ENCODE measurements at places on chromosomes 6 and 20.

DNA sequence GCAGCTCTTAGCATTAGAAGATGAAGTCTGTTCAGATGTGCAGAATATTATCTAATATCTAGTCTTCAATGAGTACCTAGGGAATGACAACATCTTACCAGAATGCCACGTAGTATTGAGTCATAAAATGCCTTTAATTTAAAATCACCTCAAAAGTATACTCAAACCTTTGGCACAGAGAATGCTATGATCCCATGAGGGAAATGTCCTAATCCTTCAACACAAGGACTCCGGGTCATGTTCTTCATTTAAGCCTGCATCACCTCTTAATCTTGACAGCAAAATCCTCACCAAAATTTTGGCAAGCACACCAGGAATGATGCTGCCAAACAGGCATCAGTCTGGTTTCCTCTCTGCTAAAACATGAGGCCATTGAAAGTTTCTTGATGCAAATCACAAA, 23.6 kb upstream of the MARCKS start:
- DNase-seq, result no peak

GRCh38 chr6:4615891-4616290, 160.3 kb upstream of the CDYL start:
- DNase-seq, result no peak

DNA sequence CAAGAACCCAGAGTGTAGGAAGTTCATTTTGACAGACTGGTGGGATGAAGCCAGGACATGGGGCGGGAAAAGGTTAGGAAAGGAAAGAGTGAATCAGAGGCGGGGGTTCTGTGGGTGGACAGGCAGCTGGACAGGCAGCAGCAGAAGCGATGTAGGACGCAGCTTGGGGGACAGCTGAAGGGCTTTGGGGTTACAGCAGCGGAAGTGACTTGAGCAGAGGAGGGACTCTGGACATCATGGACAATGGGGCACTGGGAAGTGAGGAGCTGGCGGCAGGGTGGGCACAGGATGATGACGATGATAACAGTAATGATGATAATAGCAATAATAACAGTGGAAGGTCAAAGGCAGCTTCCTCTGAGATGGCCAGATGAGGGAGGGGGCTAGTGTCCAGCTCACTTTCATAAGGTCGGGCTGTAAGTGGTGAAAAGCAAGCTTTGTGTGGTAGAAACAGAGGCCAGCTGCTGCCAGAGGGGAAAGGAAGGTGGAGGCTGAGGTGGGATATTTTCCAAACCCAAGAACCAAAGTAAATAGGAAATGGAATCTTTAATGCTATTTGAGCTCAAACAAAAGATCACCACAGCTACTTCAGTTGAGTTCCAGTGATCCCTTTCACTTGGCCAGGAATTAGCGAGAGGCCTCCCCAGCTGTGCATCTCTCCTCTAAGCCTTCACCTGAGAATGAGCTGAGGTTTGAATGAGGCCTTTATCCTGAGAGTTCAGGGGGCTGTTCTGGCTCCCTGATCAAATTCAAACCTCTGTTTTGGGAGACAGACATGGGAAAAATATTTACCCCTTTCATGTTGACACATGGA, 433.5 kb downstream of the DHX35 start:
- DNase-seq, result no peak

DNA sequence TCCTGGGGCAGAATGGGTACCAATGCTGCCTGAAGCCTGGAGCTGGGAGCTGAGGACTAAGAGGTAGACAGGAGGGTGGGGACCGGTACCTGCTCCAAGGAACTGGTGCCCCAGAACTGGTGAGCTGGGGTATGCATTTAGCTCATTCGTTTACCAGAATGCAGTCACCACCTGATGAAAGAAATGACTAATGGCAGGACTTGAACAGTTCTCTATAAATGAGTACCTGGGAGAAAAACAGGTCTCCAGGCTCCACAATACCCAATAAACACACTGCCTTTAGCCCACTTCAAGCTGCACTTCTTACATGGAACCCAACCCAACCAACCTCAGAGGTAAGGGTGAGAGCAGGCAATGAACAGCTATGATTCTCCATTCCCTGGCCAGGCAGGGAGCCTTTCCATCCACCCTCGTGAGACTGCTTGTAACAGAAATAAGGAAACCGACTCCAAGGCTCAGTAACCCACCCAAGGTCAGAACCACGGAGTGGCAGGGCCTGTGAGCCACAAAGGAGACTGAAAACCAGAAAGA, 15.4 kb downstream of the FKBP1A start:
- DNase-seq, result no peak

DNA sequence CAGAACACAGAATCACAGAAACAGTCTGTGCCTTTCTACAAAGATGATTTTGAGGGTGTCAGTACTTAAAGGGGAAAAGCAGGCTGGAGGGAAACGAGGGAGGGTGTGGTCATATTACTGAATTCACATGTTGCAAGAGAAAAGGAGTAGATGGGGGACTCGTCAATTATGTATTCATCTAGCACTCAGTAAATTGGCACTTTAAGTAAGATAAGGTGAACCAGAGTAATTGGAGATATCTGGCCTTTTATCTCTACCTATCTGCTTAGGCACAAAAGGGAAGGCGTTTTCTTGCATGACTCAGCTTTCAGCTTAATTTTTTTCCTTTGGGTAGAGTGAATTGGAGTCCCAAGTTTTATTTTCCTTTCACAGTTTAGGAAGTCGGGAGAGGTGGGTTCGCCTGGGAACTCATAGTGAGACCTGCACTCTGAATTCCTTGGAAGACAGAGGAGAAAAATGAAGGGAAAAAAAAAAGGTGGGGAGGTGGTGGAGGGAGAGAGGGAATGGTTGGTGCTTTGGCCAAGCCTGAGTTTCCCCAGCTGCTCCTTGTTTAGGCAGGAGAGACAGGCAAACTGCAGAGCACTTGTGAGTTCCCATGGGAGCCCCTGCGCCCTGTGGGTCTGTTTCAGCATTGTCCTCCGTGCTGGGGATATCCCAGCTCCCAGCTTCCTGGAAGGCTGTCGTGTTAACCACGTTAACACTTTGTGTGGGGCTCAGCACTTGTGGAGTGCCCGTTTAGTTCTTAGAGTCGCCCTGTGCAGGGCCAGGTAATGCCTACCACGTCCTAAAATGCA, 19.7 kb upstream of the GTSF1L start:
- no peak for DNase-seq

- no peak for DNase-seq
Measured at GRCh38 chr6:30738532-30738931, 4.0 kb downstream of the FLOT1 start.

GRCh38 chr20:17525650-17526049, 5.5 kb downstream of the BFSP1 start:
- DNase-seq, result no peak

- DNase-seq, result peak; percentile 62
Measured at GRCh38 chr20:19692685-19693119, 65.4 kb upstream of the RIN2 start.

DNA sequence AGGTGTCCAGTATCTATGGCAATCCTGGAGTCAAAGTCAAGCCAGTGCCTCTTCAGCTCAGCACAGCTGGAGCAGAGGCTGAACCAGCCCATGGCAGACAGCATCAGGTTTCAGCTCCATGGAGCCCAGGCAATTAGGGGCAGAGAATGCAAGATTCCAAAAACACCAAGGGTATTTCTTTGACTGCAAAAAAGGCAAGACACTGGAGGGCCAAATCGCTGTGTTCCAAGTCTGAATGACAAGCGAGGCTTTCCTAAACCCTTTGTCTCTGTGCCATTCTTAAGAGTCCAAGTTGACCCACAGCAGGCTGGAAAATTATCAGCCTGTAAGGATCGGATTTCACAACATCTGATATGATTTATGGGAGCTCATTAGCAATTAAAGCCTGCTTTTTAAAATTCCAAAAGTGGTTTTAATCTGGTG, 49.7 kb upstream of the TGM3 start:
- no peak for DNase-seq

DNA sequence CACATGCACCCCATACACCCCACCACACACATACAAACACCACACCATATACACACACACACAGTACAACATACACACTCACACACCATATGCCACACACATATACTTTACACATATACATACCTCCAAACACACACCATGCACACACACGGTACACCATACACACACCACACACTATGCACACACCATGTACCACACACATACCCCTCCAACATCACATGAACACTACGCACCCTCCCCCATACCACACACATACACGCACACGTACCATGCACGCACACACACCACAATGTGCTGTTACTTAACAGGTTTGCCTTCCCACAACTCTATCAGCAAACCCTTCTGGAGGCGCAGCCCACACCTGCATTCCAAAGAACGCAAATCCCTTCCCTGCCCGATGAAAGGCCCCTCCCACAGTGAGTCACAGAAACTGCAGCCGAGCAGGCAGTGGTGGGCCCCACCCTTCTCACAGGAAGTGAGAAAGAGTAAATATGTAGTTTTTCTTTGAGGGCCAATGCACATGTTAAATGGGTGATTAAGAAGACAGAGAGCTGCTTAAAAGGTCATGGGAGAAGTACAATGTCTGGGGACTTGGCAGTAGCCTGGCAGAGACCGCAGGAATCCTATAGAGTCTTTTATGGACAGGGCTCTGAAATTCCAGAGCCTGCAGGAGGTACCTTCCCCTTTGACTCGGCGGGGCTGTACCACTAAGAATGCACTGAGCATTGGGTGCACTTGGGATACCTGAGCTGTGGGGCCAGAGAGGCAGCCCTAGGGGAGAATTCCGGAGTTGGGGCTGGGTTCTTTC, 34.1 kb upstream of the EZR start:
- DNase-seq, result no peak

DNA sequence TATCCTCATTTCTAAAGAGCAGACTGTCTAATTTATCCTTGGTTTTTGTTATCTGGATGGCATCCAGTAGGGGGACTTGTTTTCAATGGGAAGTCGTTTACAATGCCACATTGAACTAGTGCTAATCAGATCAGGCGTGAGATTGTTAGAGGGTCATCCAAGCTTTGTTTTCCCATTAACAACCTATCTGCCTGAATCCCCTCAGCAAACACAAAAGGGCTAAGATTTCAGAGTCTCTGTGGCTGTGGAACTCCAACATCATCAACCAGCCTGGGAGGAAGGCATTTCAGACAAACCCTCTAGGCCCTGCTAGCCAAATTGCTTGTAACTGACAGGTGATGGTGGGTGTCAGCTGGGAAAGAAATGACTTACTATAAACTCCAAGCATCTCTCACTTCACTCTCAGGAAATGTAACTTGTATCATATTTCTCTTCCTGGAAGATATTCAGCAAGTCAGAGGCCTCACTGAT, 47.7 kb downstream of the COL19A1 start:
- no peak for DNase-seq

DNA sequence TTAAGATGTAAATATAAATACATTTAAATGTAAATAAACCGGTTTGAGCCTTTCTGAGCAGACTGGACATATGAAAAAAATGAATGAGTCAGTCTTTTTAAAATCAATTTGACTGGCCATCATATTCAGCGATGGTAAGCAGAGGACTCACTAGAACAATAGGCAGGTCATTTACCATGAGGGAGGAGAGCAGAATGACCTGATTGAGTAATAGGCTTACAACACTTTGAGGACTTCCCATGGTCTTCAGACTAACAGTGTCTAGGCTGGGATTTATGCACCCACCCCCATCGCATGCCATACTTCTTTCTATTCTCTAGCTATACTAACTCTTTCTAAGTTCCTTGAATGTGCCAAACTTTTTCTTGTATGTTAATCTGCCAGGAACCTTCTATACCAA, 241.9 kb upstream of the RAB32 start:
- DNase-seq, result no peak

- DNase-seq, result peak; percentile 61
Measured at GRCh38 chr6:6516666-6517458, 71.7 kb upstream of the LY86 start.

DNA sequence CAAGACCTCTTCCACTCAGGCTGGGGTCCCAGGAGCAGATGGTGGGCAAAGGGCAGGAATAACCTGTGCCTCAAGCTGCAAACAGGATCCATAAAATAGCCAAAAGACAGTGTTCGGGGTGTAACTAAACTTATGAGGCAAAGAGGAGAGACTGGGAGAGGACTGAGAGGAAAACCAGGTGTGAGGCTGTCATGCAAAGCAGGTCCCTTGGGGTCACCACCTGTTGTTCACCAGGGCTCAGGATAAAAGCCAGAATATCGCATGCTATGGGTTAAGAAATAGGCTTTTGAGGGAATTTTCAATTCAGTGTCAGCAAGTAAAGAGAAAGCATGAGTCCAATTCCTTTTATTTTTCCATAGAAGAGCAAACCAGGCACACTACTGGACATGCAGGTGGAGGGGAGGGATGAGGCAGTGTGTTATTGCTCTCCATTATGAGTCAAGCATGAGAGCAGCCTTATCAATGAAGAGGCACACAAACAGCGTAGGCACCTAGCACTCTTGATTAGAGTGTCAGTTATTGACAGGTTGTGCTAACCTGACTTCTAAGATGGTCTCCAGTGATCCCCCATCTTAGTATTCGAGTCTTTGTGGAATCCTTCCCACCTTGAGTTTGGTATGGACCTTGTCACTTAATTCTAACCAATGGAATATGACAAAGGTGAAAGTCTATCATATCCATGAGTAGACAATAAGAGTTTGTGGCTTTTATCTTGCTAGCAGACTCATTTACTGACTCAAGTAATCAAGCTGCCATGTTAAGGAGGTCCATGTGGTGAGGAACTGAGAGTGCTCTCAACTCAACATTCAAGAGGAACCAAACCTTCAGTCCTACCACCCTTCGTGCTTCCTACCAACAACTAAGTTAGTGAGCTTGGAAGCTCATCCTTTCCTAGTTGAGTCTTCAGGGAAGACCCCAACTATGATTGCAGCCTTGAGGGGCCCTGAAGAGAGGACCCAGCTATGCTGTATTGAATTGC, 18.8 kb downstream of the HLA-E start:
- no peak for DNase-seq

DNA sequence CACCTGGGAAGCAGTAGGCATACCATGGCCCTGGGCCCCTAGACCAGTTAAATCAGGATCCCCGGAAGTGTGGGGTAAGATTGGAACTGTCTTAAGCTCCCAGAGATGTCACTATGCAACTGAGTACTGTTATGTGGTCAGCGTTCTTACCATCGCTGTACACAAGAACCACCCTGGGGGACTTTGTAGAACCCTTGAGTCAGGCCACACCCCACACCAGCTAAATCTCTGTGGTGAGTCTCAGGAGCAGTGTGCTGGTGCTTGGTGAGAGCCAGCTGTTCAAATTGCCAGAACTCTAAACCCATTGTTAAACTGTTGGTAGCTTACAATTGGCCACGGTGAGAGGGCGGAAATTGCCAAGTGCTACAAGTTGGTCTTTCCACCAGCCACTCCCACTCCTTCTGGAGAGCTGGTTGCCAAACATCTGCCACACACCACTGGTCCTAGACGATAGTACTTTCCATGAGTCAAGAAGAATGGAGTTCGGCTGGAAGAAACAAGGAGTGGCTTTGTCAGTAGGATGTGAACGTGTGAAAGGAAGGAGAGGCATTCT, 80.5 kb upstream of the SYNDIG1 start:
- no peak for DNase-seq

GRCh38 chr20:14744723-14745122, 407.3 kb upstream of the FLRT3 start:
- no peak for DNase-seq

DNA sequence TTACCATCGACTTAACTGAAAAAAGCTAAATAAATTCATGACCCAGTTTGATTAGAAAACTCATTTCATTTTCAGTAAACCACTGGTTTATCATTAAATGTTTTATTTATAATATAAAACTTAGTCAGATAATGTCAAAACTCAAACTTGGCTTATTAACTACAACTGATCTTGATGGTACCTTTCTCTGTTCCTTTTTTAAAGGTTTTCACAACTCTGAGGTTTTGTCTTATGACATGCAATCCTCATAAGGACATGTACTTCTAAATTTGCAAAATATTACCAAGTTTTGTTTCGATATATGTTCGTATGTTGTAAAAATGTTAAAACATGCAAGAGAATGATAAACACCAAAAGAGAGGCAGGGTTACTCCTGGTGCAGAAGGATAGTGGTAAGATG, 82.5 kb upstream of the PDE10A start:
- DNase-seq, result no peak
